T-helper 2 cell treated with Interferon-gamma antibody and Interleukin-4, amounts not matched to agents 5 μg/mL and 100 μg/mL, for 36 hours (primary cell): ENCODE measurements at places on chromosomes 3 and 15.
A peak's percentile ranks its signal among the peaks of the same experiment; 100 is the strongest.

GRCh38 chr3:108826309-108827187 is 4.0 kb downstream of the TRAT1 start:
- DNase-seq: no peak
- peak overlapping the region; percentile 83 for H3K27ac ChIP-seq
- H3K36me3 ChIP-seq: peaks cover 66% of the 10 kb centered on the region
- no peaks in the 10 kb centered on the region for H3K27me3 ChIP-seq
- H3K4me3 ChIP-seq: peak overlapping the region; percentile 85

- no peak overlapping the region for H3K27ac ChIP-seq
- H3K4me1 ChIP-seq: no peaks in the 10 kb centered on the region
- H3K27me3 ChIP-seq: no peaks in the 10 kb centered on the region
- no peak overlapping the region for H3K4me3 ChIP-seq
These were observed 554.8 kb downstream of the NAALADL2 start for GRCh38 chr3:175413926-175414325.

- peaks cover 6% of the 10 kb centered on the region for H3K4me1 ChIP-seq
- H3K4me3 ChIP-seq: no peak overlapping the region
- H3K27me3 ChIP-seq: peaks cover 3% of the 10 kb centered on the region
- DNase-seq: no peak
These were observed 332.6 kb downstream of the PTPRG start for GRCh38 chr3:61893840-61894566.

DNA sequence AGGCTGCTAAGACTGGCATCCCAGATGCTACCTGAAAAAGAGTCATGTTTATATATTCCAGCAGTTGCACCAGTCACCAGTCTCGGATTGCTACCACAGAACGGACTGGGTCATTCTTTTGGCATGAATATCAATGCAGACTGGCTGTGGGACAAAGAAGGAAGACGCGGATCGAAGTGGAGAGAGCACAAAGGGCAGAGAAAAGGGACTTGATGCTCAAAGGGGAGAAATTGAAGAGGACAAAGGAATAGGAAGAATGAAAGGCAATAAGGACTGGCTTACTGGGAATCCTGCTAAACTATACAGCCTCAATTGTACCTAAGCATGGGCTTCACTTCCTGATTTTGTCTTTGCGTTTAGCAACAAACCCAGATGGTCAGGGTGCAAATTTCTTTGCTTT is 15.3 kb upstream of the DIS3L start:
- DNase-seq: no peak
- no peaks in the 10 kb centered on the region for H3K4me1 ChIP-seq
- no peaks in the 10 kb centered on the region for H3K36me3 ChIP-seq
- H3K27me3 ChIP-seq: peaks cover 16% of the 10 kb centered on the region

DNA sequence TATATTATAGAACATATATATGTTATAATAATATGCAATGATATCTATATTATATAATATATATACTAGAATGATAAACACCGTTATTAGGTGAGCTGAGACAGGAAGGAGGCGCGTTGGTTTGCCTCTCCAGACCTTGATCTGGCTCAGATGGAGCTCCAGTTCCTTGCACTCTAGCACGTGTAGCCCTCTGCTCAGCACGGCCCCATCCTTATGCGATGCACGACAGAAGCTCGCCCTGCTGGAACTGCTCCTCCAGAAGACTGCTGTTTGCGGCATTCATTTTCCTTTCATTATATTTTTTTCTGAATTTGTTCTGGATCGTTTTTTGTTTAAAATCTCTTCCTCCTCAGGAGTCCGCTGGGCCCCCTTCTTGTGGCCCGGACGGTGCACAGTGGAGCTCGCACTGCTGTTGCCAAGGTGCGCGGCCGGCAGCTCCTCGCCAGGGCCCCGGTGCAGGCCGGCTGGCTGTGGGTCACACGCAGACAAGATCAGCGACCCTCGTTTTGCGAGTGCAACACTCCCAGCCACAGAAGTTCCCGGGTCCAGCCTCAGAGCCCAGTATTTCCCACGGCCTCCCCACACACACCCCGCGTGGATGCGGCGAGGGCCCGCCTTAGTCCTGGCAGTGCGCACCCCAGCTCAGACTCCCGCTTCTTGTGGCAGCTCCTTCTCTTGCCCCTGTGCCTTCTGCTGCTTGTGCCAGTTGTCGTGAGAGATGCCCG is 112.2 kb downstream of the CHL1 start:
- H3K36me3 ChIP-seq: no peaks in the 10 kb centered on the region
- H3K4me3 ChIP-seq: no peak overlapping the region
- no peaks in the 10 kb centered on the region for H3K27me3 ChIP-seq
- no peak overlapping the region for H3K27ac ChIP-seq

DNA sequence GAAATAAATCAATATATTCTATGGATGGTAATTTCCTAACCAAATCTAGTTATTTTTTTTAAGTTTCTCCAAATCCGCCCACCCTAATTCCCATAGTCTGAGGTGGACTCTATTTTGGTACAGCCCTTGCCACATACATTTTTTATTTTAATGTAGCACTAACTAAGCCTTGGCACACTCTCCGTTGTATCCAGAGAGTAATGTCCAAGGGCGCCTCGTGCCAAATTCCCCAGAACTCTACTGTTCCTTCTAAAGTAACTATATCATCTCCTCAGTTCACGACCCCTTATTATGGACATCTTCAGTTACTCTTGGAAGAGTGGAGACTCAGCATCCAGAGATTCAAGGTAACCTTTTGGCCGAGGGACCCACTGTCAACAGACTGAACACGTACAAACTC is 1.3 kb downstream of the VGLL3 start:
- H3K4me1 ChIP-seq: no peaks in the 10 kb centered on the region
- H3K27ac ChIP-seq: no peak overlapping the region
- no peak for DNase-seq
- no peaks in the 10 kb centered on the region for H3K36me3 ChIP-seq
- H3K27me3 ChIP-seq: peaks cover 36% of the 10 kb centered on the region

DNA sequence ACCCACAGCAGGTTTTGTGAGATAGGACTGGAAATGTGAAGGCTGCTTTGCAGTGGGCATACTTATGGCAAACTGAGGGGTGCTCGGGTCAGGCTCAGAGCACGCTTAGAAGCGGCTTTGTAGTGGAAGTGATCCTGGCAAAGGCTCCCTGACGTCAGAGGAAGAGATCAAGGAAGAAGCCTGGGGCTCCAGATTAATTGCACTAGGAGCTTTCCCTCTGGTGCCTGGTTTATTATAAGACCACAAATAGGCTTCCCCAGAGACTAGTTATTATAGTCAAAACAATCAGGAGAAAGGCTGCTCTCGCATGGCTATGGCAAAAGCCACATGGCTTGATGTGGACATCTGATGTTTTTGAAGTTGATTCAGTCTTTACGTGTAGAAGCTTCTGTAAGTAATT is 515.1 kb downstream of the GABRG3 start:
- no peak overlapping the region for H3K27ac ChIP-seq
- H3K4me1 ChIP-seq: no peaks in the 10 kb centered on the region
- H3K36me3 ChIP-seq: no peaks in the 10 kb centered on the region

DNA sequence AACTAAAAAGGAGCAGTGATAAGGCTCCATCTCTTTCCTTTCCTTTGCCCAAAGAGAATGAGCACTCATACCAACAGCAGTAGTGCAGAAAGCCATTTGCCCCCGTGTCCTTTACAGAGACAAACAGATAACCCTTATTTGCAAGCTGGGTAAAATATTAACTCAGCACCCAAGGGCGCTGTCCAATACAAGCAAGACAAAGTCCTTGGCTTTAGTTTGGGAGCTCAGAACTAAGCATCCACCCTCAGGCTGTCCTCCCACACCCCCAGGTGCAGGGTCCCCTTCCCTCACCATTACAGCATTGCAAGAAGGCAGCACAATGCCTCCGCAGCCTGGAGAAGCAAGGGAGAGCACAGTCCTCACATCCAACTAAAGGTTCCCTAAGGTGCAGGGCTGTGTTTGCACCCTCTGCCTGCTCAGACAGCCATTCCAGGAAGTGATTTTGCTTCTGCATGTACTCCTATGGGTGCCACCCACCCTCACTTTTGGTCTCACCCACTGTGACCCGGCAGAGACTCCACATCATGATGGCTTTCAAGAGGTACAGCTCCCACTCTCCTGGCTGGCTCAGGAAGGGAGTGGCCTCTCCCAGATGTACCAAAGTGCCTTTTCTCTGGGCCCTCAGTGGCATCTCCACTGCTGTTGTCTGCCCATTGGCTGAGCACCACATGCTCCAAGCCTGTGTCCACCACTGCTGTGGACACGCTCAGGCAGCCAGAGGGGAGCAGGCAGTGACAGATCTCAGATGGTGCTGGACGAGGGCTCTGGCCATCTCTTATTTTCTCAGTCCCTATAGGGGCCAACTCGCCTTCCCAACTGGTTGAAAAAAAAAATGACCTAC is 34.1 kb upstream of the HES1 start:
- peaks cover 56% of the 10 kb centered on the region for H3K27me3 ChIP-seq
- no peaks in the 10 kb centered on the region for H3K36me3 ChIP-seq
- no peak overlapping the region for H3K4me3 ChIP-seq
- no peak for DNase-seq
- peaks cover 17% of the 10 kb centered on the region for H3K4me1 ChIP-seq
- H3K27ac ChIP-seq: no peak overlapping the region

GRCh38 chr3:45249391-45249790 is 23.3 kb upstream of the TMEM158 start:
- H3K4me3 ChIP-seq: no peak overlapping the region
- peaks cover 1% of the 10 kb centered on the region for H3K4me1 ChIP-seq
- no peak for DNase-seq
- no peaks in the 10 kb centered on the region for H3K36me3 ChIP-seq

DNA sequence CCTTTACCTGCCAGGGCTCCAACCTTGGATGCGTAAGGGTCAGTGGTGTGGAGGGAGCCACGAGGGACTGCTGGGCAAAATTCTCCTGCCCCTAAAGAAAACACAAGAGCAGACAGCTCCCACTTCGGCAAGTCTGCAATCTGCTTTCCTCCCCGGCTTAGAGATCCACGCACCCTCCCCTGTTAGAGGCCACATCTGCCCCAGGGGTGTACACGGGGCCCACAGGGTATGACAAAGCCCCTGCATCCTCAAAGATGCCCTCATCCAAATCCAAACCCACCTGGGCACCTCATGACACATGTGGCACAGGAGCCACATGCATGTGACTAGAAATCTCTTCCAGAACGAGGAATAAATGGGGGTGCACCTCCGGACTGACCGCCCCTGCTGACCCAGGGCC is 25.5 kb downstream of the ZXDC start:
- no peak for DNase-seq
- peaks cover 21% of the 10 kb centered on the region for H3K36me3 ChIP-seq
- no peaks in the 10 kb centered on the region for H3K4me1 ChIP-seq

GRCh38 chr3:117019082-117019713 is 309.6 kb downstream of the TUSC7 start:
- peaks cover 2% of the 10 kb centered on the region for H3K4me1 ChIP-seq
- no peak overlapping the region for H3K27ac ChIP-seq
- H3K4me3 ChIP-seq: no peak overlapping the region
- DNase-seq: peak; percentile 26
- no peaks in the 10 kb centered on the region for H3K27me3 ChIP-seq

GRCh38 chr3:179766416-179767133 is 113.7 kb downstream of the USP13 start:
- peaks cover 16% of the 10 kb centered on the region for H3K36me3 ChIP-seq
- H3K4me1 ChIP-seq: peaks cover 5% of the 10 kb centered on the region
- H3K4me3 ChIP-seq: no peak overlapping the region
- no peaks in the 10 kb centered on the region for H3K27me3 ChIP-seq
- no peak overlapping the region for H3K27ac ChIP-seq

DNA sequence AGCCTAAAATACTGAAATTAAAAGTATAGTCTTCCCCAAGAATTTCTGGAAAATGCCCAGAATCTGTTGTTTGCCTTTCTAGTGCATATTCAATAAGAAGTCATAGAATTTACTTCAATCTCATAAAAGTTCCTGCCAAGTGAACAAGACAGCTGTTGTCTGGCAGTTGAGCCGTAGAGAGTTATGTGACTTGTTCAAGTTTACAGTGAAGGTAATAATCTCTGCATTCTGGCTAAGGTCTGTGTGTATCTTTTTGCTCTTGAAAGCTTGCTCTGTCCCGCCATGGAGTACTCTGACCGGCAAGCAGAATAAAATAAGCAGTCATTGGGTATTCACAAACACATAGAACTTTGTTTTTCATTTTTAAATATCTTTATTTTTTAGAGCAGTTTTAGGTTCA is 77.8 kb downstream of the GHSR start:
- DNase-seq: no peak
- no peaks in the 10 kb centered on the region for H3K4me1 ChIP-seq
- no peak overlapping the region for H3K4me3 ChIP-seq
- H3K27ac ChIP-seq: no peak overlapping the region

GRCh38 chr3:61812517-61812916 is 251.1 kb downstream of the PTPRG start:
- no peaks in the 10 kb centered on the region for H3K27me3 ChIP-seq
- no peak overlapping the region for H3K27ac ChIP-seq
- no peak overlapping the region for H3K4me3 ChIP-seq

DNA sequence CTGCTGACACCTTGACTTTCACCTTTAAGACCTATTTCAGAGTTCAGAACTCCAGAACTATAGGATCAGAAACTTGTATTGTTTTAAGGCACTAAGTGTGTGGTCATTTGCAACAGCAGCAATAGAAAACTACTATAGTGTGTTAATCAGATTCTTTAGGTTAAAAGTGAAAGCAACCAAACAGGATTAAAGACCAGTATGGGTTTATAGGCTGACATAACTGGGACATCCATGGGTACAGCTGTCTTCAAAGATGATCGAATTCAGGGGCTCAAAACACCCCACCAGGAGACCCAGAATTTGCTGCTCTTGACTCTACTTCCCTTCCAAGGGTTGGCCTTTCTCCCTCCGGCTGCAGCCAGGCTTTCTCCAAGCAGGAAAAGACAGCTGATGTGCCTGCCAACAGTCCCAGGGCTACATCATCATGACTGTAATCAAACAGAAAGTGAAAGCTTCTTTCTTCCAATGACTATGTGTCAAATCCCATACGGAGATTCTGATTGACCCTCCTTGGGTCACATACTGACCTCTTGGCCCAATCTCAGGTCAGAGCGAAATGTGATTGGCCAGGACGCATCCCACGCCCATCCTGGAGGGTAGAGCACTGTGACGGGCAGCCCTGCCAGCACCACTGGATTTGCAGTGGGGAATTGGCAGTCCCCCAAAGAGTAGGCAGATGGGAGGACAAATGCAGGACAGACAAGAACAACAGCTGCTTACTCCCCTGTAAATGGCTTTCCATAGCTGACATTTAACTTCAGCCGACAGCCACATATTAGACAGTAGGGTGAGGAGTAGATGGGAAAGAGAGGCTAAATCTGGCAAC is 51.4 kb upstream of the RNF7 start:
- H3K4me1 ChIP-seq: peaks cover 12% of the 10 kb centered on the region
- no peak for DNase-seq
- H3K27me3 ChIP-seq: peaks cover 5% of the 10 kb centered on the region

- no peak overlapping the region for H3K4me3 ChIP-seq
- H3K4me1 ChIP-seq: peaks cover 4% of the 10 kb centered on the region
- DNase-seq: no peak
- H3K27ac ChIP-seq: no peak overlapping the region
These were observed 4.1 kb upstream of the TM4SF4 start for GRCh38 chr3:149470381-149470780.

GRCh38 chr3:25372167-25372566 is 55.9 kb upstream of the RARB start:
- H3K4me3 ChIP-seq: no peak overlapping the region
- H3K36me3 ChIP-seq: no peaks in the 10 kb centered on the region
- H3K27me3 ChIP-seq: no peaks in the 10 kb centered on the region
- H3K4me1 ChIP-seq: no peaks in the 10 kb centered on the region
- no peak for DNase-seq

GRCh38 chr3:17190353-17191078 is 305.8 kb downstream of the PLCL2 start:
- peaks cover 17% of the 10 kb centered on the region for H3K4me1 ChIP-seq
- no peak overlapping the region for H3K4me3 ChIP-seq
- H3K36me3 ChIP-seq: peaks cover 2% of the 10 kb centered on the region
- no peaks in the 10 kb centered on the region for H3K27me3 ChIP-seq
- DNase-seq: no peak
- no peak overlapping the region for H3K27ac ChIP-seq

- DNase-seq: peak; percentile 46
- H3K27me3 ChIP-seq: no peaks in the 10 kb centered on the region
- no peaks in the 10 kb centered on the region for H3K36me3 ChIP-seq
- peaks cover 45% of the 10 kb centered on the region for H3K4me1 ChIP-seq
- H3K27ac ChIP-seq: peak overlapping the region; percentile 94
These were observed 36.5 kb upstream of the RAB11A start for GRCh38 chr15:65832549-65833364.
